Right cardiac atrium (tissue), 5 donors: ENCODE measurements at places on chromosomes 1 and 21. TPM values are rescaled to one million over a fixed set of nuclear protein-coding genes. Genes with fewer than 3 reads are reported as not detected.

DNA sequence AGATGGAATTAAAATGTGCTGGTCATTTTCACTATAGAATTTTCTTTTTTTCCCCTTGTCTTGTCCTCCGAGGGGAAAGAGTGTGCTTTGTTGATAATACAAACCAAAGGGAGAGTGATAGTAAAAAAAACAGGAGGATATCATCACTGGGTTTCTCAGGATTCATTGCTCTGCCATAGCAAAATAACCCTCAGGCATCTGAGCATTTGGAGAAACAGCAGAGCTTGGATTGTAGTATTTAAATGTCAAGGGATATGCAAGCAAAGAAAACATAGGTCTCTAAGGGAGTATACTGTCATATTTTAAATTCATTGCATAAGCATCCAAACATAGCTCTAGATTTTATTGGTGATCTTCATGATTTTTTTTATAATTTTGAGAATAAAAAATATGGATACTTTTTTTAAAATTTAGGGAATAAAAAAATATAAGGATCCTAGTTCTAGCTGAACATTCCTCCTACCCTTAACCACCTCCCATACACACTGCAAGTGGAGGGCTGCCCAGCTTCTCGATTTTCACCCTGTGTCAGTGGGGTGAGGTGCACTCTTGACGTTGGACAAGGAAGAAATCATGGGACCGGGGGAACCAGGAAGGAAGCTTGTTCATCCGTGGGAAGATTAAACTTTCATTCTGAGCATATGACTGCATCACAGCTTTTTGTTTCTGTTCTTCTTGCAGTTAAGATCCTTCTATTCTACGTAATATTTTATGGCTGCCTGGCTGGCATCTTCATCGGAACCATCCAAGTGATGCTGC, 4.4 kb downstream of the ATP1B1 start:
- DNase-seq: no peak

DNA sequence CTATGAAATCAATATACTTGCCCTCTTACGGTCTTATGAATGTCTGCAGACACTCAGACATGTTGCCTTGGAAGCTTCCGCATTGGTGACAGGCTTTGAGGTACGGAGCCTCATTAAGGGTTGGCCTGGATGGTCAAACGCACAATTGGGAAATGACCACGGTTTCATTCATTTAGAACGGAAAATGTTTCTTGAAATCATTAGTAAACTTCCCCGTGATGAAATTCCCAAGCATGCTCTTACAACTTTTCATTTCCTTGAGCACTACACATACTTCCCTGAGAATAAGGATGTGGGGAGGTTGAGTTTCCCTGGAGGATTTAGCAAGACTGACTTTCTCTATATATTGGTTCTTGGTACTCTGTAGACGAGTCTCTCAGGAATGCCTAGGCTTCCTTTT, 146.3 kb downstream of the HLX start:
- no peak for DNase-seq

DNA sequence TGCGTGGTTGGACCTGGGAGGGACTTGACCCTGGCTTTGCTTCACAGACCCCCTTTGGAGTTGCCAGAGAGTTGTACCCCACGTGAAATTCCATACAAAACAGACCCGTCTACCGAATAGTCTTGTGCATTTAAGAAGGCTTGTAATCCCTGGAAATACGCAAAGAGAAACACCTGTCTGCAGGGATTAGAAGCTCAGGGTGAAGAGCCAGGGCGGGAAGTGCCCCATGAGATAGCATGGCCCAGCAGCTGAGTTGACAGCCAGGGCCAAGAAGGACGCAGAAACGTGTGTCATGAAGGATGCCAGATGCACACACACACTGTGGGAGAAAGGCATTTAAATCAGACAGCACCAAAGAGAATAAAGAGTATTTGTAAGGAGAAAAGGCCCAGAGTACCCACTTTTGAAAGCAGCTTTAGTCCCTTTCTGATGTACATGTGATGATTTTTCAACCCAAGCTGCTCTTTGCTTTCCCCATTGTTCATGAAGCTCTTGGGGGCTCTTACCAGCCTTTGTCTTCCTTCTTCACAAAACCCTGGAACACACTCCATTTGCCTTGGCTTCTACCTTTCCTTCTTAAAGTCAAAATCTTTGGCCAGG, 46.6 kb downstream of the PCP4 start:
- no peak for DNase-seq

GRCh38 chr21:44917446-44918106, 3.1 kb downstream of the ITGB2 start:
- no peak for DNase-seq

GRCh38 chr1:23026568-23026967, 7.3 kb downstream of the KDM1A start:
- DNase-seq: no peak

DNA sequence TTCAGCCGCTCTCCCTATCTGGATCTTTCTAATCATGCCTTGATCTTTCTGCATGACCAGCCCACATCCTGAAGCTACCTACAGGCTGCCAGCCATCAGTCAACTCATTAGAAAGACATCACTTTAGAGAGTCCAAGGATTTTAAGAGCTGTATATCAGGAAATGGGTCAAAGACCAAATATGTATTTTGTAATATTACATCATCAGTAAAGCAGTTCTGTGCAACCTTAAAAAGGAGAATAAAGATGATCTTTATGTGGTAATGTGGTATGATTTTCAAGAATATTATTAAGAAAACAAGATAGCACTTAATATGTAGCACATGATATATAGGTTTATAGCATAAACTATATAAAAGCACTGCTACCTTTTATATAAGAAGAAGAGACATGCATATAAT, 47.6 kb downstream of the SLC30A7 start:
- no peak for DNase-seq

GRCh38 chr1:195075973-195076372, 1532.3 kb downstream of the KCNT2 start:
- DNase-seq: no peak

- no peak for DNase-seq
These were observed 2.5 kb upstream of the TTLL10 start for GRCh38 chr1:1171161-1171545.

Gene LRRIQ3
- total RNA-seq: 1.3 TPM

Gene PNRC2
- total RNA-seq: 104 TPM

Gene S100A8
- total RNA-seq: 98.1 TPM

GRCh38 chr1:77832901-77833300, 53.5 kb downstream of the MIGA1 start:
- no peak for DNase-seq

GRCh38 chr1:10508511-10508951, 33.8 kb downstream of the PEX14 start:
- DNase-seq: no peak

Gene ACTL8
- total RNA-seq: not detected

DNA sequence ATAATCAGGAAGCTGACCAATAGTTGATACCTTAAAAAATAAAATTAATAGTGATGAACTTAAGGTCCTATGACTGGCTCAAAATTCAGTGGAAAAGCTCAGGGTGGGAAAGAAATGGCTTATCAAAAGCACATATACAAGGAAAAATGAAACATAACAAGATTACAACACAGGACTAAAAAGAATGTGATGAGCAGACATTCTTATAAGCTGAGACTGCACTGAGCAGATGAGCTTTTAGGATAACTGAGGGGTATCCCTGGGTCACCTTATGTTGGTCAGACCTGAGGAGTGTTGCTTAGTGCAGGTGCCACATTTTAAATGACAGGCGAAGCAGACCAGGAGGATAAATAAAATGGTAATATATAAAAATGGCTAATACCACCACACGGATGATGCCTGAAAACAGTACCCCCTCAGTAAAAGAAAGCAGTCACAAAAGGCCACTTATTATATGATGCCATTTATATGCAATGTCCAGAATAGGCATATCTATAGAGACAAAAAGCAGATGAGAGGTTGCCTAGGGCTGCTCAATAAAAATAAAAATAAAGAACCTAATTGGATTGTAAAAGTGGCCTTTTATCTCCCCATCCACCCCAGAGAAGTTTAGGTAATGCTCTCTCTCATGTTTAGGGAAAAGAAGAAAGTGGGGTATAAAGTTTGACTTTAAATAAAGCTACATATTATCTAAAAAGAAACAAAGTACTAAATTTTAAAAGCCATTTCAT, 163.9 kb downstream of the SLC45A1 start:
- DNase-seq: no peak

- DNase-seq: no peak
These were observed 17.2 kb upstream of the ZBTB8B start for GRCh38 chr1:32447469-32448185.

Gene RAP1GAP
- total RNA-seq: 15.3 TPM

Gene HNRNPCL1
- not detected for total RNA-seq

GRCh38 chr1:93635614-93636543, 45.8 kb downstream of the BCAR3 start:
- peak; percentile 65 for DNase-seq

- DNase-seq: no peak
These were observed 210.3 kb downstream of the PTPRC start for GRCh38 chr1:198849093-198849492.

- DNase-seq: no peak
These were observed 4.1 kb downstream of the PPT1 start for GRCh38 chr1:40092706-40093639.

DNA sequence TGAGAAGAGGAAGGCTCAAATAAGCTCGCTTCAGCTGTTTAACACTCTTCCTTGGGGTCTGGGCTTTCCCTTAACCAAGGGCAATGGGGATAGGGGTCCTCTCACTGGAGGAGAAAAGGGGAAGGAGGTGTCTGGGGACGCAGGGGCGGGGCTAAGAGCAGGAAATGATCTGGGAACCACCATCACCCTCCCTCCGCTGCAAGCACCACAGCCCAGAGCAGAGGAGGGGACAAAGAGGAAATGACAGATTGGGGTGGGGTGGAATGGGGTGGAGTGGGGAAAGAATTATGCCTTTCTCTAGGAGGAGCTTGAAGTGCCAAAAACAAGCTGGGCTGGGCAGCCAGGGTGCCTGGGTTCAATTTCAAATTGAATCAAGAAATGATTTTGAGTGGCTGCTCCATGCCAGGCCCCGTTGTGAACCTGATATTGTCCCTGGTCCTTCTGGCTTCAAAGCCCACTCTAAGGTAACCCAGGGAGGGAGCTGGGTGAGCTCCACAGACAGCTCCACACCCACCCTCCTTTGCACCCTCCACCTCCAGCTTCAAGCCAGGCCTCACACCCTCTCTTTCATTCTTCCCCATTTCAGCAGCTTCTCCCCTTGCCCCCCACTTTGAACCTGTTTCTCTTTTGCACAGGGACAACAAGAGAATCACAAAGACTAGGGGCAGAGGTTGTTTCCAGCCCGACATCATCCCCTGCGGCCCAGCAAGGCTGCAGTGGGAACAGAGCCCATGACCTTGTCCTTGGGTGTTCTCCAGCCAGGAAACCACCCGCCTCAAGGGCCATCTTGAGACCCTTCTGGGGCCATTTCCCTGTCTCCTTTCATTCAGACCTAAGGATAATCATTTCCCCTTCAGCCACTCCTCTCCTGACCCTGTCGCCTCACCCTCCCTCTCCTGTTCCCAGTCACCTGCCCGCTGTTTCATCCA, 1.1 kb downstream of the ARHGAP30 start:
- DNase-seq: peak; percentile 88

DNA sequence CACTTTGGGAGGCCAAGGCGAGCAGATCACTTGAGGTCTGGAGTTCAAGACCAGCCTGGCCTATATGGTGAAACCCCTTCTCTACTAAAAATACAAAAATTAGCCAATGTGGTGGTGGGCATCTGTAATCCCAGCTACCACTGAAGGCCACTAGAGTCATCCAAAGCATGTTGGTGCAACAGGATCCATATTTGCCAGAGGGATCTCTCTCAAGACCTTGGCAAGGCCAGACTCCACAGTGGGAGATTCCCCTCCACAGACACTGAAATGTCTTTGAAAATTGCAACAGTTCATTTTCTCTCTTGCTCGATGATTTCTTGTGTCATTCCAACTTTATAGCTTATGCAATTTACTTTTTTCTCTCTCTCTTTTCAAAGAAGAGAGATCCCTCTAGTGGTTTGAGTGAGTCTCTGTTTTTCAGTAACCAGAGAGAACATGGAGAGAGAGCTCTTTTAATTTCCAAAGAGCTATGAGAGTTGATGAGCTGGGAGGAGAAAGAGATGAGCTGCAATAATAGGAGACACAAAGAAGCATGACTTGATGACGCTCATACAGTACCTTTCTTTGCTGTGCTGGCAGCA, 176.8 kb upstream of the USP25 start:
- DNase-seq: no peak

Gene NHLH1
- total RNA-seq: not detected

DNA sequence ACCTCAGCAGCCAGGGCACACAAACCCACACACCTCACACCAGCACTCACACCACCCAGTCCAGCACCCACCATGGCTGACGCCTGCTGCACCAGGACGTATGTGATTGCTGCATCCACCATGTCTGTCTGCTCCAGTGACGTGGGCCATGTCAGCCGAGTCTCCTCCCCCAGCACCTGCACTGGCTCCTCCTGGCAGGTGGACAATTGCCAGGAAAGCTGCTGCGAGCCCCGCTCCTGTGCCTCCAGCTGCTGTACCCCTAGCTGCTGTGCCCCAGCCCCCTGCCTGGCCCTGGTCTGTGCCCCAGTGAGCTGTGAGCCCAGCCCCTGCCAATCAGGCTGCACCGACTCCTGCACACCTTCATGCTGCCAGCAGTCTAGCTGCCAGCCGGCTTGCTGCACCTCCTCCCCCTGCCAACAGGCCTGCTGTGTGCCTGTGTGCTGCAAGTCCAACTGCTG, at the start of gene KRTAP10-8:
KRTAP10-8 (plus strand) TSS at position 51 of the 458 bp plus-strand sequence; CDS start at position 73, 22 bp downstream.
- DNase-seq: no peak

- peak; percentile 97 for DNase-seq
These were observed at the start of gene RNF187 for GRCh38 chr1:228487336-228488124. Gene RNF187 (plus strand): TSS chr1:228487382.

- DNase-seq: peak; percentile 92
These were observed 32.8 kb downstream of the ELK4 start for GRCh38 chr1:205598841-205599668.

Gene ADAMTS5
- 3.3 TPM for total RNA-seq

DNA sequence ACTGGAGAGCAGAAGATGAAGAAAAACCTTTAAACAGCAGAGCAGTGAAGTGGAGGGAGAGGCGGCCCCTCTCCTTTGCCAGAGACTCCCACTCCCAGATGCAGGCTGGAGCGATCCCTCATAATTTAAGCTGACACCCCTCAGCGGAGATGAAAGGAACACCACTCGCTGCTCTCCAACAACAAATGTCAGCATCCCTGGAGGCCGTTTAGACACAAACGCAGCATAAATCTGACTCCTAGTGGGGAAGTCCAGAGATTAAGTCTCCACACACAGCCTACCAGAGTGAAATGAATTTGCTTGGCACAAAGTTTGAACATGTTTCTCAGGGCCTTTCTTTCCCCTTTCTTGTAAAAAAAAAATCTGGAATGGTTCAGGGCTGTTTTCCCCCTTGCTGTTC, 137.8 kb downstream of the LMX1A start:
- no peak for DNase-seq

Gene EFNA4
- total RNA-seq: 4.2 TPM

- peak; percentile 98 for DNase-seq
These were observed at the start of gene ADAMTS1 for GRCh38 chr21:26845066-26845758. Gene ADAMTS1 (minus strand): TSS chr21:26845409. CDS start chr21:26844954, 455 bp downstream.

DNA sequence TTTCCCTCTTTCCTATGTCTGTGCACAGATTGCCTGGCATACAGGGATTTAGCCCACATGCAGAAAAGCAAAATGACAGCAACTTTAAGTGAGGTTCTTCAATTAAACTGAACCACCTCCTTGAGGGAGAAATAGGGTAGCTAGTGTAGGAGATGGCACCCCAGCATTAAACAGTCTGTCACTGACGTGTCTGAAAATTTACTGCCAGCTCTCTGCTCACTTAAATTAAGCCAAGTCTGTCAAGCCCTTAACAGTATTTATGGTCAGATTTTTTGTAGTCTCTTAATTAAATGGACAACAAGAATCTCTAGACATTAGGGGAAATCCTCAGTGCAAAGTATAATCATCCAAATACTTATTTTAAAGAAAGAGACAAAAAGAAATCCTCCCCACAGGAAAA, 696.5 kb upstream of the PTBP2 start:
- no peak for DNase-seq
